ENCODE measurements at places on chromosomes 3 and 15.

- no peak for DNase-seq
Measured at GRCh38 chr3:115834068-115834467, 210.8 kb downstream of the GAP43 start.

DNA sequence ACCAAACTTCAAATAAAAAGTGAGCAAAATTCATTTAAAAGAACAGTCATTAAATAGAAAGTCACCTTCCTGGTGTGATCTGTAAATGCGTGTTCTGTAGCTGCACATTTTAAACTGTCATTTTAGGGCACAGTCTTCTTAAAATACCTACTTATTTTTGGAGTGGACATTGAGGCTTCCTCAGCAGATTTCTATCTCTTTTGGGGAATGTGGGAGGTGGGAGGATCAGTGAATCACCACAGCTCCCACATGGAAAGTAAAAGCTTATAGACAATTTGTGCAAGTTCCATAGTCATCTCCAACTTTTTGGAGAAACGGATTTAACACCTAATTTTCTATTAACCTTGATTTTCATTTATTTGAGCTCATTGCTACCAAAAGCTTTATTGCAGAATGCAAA lies 21.0 kb upstream of the MOBP start:
- no peak for DNase-seq

DNA sequence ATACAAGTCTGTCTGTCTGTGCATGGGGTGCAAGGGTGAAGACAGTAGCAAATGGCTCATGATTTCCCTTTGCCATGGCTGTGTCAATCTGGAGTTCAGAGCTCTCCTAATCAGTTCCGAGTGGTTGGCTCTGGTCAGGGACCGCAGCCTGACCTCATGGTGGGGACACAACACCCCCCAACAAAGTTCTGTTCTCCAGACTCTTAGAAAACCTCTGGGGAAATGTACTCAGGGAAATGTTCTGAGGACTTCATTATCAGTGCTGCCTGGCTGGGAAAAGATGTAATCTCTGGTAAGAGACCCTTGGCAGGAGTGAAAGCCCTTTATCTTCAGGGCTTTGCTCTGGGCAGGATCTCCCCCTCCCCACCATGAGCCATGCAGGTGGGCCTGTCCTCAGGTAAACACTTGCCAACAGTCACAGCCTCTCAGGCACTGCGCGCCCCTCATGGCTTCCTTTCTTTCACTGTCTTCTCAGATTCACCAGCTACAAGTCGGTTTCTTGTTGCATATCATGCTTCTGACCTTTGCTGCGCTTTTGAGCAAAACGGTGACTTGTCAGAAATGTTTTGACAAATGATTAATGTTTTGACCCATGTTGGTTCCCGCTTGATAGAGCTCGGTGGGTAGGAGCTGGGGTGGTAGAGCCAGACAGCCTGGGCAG lies 95.5 kb downstream of the ST6GAL1 start:
- no peak for DNase-seq

- no peak for DNase-seq
Measured at GRCh38 chr3:90011131-90011530, 903.7 kb downstream of the EPHA3 start.
